Activated CD4-positive, alpha-beta T cell treated with anti-CD3 and anti-CD28 coated beads for 36 hours (primary cell): ENCODE measurements at places on chromosomes 1 and 21.

GRCh38 chr1:2815551-2815950, 14.1 kb upstream of the TTC34 start:
- DNase-seq, result no peak

- DNase-seq, result peak; percentile 8
Observed at GRCh38 chr1:48673332-48674105, 103.2 kb downstream of the BEND5 start.

GRCh38 chr1:230025686-230026085, 41.4 kb upstream of the GALNT2 start:
- DNase-seq, result no peak

GRCh38 chr1:34715139-34715538, 39.7 kb upstream of the GJB5 start:
- no peak for DNase-seq

DNA sequence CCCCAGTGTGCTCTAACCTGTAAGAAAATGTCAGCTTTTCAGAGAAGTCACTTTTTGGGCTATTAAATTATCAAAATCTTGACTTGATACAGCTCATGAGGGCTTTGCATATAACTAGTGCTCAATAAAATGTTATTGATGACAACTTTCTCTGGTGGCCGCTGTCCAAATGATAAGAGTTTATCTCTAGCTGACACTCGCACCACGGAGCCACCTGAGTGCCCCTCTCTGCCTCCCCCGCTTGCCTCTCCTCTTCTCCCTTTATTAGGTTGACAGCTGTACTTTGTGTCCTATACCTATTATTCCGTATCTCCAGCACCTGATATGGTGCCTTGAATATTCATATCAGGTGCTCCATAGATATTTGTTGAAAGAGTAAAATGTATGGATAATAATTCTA, 82.8 kb downstream of the PHTF1 start:
- no peak for DNase-seq

DNA sequence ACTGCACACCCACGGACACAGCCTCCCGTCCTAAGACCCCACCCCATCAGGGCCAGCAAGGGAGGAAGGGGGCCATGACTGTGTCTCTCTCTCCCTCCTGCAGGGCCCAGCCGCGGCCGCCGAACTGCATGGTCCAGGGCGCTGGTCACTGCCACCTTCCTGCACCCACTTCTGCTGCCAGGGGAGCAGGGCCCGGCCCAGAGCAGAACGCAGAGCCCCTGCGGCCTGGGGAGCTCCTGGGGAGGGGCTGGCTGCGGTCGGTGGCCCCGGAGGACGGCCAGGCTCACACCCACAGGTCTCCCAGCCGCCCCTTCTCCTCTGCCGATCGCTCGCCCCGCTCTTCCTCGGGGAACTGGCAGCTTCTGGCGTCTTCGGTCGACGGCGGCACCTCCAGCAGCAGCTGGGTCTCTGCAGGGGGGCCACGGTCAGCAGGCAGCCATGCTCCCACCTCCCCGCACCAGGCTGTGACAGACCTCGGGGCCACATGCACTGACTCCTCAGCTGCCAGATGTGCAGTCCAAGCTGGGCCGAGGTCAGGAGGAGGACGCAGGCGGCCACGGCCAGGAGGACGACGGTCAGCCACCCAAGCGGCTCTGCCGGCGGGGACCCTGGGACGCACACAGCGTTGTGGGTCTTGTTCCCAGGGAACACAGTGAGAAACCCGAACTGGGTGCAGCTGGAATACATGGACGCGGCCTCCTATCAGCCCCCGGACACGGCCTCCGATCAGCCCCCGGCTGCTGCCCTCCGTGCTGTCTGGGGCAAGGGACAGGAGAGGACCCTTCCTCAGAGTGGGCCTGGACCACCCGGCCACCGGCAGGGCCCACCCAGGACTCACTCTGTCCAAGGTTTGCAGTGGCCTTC, 2.6 kb downstream of the TNFRSF18 start:
- peak; percentile 22 for DNase-seq

DNA sequence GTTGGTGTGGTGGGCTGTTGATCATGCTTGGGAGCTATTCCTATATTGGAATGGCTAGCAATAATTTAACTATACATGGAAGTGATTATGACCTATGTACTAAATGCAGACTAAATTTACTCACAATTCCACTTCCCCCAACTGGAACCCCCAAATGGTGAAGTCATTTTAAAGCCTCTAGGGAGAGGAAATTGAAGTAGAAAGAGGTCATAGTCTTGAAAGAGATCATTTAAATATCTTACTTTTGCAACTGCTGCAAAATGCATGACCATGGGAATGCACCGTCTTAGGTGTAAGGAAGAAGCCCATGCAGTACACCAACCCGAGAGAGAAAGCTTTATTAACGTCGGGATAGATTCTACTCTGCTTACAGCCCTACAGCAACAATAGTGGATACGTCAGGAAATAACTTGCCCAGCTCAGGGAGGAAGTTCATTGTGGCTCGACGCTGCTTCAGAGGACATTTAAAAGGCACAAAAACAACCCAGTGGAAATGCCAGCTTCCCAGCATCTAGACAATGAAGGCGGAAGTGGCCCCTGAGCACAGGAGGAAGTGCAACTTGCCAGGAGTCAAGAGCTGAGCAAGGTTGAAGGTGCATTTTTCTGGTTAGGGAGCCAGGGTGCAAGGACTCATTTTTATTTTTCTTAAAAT, 26.5 kb downstream of the CYYR1 start:
- no peak for DNase-seq

DNA sequence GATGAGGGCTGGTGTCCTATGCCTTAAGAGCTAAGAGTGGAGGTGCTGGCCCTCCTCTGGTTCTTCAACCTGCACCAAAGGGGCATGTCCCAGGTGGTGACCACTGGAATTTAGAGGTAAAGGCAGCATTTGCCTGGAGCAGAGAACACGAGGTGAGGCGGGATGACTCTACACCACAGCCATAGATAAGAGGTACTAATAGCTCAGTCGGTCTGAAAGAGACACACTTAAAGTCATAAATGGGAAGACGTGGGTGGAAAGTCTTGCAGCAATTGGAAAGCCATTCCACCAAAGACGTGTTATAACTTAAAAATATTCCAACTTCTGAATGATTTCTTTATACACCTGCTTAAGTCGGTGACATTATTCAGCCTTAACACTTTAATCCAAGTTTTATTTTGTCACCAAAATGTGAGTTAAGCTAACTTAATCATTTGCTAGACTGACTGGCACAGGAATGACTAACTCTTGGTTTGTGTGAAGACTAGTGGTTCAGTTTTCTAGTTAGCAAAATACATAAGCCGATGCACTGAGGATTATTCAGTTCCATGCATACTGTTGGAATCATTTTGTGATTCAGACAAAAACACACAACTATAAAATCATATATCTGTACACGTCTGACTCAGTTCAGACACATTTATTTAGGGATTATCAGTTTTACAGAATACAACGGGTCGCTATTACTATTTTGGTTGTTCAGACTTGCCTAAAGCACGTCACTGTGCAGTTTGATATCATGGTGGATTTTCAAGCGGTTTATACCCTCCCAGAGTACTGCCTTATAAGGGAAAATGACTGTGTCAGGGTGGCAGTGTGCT, 4.6 kb upstream of the ETS2 start:
- no peak for DNase-seq

- DNase-seq, result no peak
Observed at GRCh38 chr1:219784660-219785381, 143.5 kb downstream of the SLC30A10 start.

DNA sequence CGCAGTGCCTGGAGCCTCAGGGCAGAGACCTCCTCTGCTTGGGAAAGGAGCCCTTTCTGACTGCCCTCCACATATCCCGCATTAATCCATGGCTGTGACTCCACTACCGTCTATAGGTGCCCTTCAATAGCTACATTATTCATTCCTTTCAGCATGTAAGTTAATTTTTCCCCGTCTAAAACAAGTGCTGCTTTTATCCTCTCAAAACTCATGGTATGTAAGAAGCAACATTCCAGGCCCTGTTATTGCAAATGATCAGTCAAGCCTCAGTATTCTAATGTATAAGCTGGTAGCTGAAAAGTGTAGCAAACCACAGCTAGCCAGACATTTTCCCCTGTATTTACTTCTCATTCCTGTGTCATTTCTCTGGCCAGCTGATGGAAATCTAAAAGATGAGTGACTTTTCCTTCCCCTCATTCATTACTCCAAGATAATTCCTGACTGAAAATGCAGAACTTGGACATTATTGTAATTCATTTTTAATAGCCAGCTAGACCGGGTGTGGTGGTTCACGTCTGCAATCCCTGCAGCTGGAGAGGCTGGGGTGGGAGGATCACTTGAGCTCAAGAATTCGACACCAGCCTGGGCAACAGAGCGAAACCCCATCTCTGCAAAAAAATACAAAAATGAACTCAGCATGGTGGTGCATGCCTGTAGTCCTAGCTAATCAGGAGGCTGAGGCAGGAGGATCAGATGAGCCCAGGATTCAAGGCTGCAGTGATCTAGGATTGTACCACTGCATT, 88.5 kb upstream of the SOD1 start:
- DNase-seq, result no peak

- DNase-seq, result no peak
Observed at GRCh38 chr21:39094087-39094780, 89.0 kb downstream of the PSMG1 start.

GRCh38 chr21:28237661-28238060, 755.0 kb downstream of the LTN1 start:
- DNase-seq, result no peak

DNA sequence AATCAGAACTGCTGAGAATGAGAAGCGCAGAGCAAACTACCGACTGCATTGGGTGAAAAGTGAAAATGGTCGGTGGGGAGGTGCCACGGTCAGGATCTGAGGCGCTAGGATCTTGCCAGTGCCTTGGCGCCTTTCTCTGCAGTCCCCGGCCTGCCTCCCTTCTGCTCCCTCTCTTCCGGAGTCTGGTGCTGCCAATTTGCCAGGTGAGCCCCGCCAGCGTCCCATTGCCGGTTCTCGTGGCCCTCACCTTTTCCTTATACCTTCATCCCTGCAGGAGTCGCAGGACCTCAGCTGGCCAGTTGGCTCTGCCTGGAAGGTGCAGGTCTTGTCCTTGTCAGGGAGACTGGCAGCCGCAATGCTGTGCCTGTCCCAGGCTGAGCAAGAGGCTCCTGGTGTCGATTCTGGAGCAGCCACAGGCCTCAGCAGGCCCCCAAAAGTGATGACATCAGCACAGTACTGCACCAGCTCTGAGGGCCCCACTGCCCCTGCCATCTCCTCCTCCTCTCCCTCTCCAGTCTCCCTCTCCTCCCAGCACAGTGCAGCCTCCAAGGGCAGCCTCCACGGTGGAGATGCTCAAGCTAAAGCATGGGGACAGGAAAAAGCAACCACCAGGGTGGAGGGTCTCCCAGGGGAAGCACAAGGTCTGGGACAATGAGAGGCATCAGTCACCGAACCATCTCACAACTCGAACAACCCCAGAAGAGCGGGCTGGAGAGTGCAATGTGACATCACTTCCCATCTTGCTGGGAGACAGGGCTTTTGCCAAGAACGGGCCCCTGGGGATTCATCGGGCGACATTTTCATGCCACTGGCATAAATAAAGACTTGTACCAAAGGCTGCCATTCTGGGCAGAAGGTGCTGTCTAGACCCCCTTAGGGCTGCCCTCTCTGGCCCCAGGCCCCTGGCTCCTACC, 37.1 kb upstream of the H6PD start:
- DNase-seq, result no peak

DNA sequence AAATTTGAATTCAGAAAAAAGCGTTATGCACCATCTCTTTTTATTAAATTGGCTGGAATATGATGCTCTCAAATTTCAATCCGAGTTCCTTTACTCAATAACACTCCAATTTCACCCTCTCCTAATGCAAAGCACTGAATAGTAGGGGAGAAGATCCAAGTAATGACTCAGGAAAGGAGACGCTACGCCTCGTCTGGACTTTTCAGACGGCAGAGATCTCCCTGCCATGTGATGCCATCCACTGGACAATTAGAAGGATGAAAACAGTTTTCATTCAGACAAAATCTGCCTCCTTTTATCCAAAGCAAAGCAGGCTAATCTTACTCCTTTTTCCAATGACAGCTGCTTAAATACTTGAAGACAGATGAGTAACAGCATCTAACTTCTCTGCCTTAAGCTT, 242.4 kb upstream of the GREM2 start:
- DNase-seq, result no peak

GRCh38 chr21:33914188-33914587, 1.4 kb downstream of the ATP5PO start:
- no peak for DNase-seq

- DNase-seq, result peak; percentile 74
Observed at GRCh38 chr1:35577071-35577998, 4.2 kb downstream of the TFAP2E start.

DNA sequence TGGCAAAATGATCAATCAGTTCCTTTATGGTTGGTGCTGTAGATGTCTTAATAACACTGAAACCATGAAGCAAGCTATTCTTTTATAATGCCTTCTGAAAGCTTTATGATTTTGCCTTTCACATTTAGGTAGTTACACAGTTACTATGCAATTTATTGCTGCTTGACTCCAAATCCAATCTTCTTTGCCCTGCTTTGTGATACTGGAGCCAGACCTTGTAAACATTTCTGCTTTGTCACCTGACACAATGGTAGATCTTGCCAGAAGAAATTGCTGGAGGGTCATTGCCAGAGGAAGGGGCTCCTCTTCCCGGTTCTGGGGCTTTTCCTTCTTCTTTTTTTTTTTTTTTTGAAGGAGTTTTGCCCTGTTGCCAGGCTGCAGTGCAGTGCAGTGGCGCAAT, 40.5 kb upstream of the KLF17 start:
- DNase-seq, result no peak

DNA sequence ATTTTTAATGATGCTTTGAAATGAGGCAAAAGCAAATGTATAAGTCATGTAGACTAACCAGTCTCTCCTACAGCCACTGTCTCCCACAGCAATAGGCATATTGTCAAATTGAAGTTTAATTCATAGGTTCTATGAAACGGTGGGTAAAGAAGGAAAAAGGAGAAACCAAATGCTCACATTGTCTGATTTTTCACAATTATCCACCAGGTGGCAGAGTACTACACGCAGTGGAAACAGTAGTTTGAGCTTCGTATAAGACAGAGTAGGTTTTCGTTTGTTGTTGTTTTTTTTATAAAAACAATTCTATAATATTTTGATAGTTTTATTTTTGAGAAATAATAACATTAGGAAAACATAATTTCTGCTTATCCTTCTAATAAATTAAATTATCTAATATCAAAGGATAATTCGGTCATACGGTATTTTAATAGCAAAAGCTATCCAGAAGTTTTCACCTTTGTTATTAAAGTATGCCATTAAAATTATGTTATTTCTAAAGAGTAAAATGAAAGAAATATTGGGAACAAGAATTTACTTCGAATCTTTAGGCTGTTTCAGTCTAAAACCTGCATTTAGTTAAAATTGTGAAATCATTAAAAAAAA, 39.1 kb downstream of the TYW3 start:
- peak; percentile 27 for DNase-seq

DNA sequence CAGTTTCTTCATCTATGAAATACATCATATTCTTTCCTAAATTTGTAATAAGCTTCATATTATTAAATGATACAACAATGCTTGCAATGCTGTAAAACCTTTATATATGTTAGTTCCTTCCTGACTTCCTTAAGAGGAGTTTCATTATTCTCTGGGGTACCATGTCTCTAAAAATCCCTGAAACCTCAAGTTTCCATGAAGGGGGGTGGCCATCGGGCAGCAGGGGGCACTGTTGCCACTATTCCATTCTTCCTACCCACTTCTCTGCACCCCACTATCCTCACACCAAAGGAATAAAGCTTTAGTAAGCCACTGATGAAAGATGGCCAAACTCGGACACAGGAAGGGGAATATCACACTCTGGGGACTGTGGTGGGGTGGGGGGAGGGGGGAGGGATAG, 9.0 kb upstream of the DMRTB1 start:
- peak; percentile 31 for DNase-seq

- peak; percentile 61 for DNase-seq
Observed at GRCh38 chr21:38913120-38913892, 107.6 kb downstream of the ETS2 start.
